ENCODE measurements at places on chromosomes 11 and 22.

GRCh38 chr11:73866586-73866996, 10.1 kb downstream of the COA4 start:
- DNase-seq: peak; percentile 79

GRCh38 chr11:107741044-107741823, 29.4 kb upstream of the SLN start:
- DNase-seq: peak; percentile 44

GRCh38 chr11:109957601-109958000, 135.6 kb upstream of the ZC3H12C start:
- no peak for DNase-seq

DNA sequence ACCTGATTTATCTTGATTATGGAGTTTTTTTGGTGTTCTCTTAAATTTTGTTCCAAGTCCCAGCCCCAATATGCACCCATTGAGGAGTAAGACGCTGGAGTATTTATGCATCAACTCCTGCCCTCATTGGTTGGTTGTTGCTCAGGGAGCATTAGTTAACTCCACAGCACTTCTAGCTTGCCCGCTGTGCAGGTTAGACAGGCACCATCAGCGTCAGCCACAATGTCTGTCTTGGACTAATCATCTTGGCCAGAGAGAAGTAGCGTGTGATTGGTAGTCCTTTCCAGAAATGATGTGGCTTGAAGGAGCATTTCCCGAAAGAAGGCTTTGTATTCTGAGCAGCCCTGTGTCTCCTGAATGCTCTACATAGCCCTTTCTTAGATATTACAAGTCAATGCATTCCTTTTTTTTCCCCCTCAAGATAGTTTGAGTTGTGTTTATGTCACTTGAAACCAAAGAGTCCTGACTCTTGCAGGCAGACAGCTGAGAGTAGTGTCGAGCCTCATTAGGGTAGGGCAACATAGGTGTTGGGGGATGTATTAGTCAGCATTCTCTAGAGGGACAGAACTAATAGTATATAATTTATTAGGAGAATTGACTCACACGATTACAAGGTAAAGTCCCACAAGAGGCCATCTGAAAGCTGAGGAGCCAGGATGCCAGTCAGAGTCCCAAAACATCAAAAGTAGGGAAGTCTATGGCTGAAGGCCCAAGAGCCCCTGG, 94.6 kb upstream of the RCN1 start:
- no peak for DNase-seq

- no peak for DNase-seq
Measured at GRCh38 chr11:8707541-8708191, 25.1 kb downstream of the RPL27A start.

DNA sequence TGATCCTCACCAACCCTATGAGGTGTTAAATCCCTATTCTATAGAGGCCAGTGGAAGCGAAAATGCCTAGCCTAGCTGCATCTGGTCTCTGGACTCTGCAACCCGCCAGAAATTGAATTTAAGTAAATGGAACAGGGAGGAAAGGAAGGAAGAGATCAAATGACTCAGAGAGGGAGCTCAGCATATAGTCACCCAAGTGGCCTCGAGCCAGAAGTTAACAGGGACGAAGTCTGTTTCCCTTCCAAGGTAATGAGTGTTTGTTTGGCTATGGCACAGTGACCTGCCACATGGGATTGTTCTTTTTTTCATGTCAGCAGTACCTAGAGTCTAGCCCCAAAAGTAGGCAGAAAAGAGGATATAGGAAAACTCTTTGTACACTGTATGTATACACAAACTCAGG, 66.3 kb downstream of the PAK1 start:
- DNase-seq: peak; percentile 78

DNA sequence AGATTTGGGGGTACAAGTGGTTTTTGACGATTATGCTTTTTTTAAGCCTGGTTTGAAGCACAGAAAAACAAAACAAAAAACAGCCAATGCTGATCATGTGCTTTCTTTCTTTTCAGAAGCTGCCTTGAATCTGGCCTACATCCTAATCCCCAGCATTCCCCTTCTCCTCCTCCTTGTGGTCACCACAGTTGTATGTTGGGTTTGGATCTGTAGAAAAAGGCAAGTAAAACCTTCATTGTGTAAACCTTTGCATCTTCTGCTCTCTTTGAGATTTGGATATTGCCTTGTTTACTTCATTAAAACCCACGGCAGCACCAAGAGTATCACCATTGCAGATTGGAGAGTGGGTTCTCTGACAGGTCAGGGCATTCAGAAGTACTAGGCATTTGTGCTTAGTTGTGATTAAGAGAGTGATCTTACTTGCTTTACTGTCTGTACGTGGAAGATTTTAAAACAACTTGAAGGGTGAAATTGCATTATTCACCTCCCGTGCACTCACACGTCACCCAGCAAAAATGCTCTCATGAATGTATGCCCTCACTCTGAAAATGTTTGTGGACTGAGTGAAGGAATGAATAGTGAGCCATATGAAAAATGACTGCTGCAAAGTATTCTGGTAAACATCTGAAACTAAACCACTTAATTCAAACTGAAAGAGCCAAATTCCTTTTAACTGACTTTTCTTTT, 17.0 kb downstream of the LAYN start:
- DNase-seq: peak; percentile 90

- DNase-seq: no peak
Measured at GRCh38 chr11:82505379-82505778, 228.3 kb downstream of the FAM181B start.

DNA sequence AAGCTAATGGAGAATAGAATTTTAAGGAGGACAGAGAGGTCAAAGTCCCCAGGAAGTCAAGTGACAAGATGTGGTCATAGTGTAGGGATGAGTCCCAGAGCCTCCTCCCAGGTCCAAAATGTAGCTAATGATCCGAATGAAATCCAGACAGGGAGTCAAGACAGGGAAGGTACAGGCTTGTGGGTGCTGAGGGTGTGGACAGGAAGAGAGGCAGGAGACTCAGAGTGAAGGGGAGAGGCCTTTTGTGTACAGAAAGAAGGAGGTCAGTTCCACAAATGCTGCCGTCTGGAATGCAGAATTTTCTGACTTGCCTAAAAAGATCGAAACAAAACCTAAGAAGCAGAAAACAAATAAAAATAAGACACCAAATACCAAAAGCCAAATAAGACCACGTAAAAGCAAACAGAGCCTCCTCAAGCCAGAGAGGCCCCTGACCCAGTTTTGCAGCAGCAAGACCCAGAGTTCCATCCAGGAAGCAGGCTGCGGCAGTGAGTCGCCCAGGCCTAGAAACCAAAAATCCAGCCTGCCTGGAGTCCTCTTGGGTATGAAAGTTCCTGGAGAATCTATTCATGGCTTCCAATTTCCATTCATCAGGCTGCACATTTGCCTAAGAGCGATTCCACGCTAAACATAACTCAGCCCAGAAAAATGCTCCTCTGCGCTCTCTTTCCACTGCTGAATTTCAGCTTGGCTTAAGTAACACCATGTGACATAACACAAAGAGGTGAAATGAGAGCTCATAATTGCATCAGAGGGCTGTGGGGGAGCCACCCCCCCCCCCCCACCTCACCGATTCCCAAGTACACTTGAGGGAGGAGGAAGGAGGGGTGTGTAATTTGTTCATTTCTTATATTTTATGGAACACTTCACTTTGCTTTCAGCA, 71.2 kb downstream of the KIRREL3 start:
- DNase-seq: no peak

DNA sequence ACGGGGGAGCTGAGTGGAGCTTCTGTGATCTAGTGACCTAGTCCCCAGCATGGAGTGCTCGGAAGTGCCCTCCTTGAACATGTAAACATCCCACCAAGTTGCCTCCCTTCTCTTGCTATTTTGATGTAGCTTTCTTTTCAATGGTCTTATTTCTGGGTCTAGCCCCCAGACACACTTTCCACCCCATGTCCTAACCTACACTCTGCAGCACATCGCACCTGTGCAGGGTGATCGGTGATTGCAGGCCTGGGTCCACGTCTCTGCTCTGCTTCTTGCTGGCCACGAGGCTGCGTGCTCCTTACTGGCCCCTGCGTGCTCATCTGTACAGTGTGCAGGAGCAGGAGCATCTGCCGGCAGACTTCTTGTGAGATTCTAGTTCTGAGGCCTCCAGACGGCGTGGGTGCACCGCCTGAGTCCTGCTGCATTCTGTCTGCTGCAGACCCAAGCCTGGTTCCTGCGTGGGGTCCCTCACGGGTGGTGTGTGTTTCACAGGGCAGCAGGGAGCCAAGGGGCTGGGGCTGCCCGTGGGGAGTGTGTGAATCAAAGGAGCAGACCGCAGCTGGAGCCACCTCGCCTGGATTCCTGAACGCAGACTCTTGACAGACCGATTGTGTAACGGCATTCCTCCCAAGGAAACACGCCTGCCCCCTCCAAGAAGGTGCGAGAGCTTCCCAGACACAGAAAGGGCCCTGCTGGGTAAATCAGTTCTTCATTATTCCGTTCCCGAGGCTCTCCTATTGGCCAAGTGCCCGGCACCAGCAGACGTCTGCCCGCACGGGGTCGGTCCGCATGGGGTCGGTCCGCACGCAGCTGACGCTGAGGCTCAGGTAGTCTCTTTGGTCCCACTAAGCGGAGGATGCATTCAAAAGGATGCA, 44.4 kb upstream of the MYEOV start:
- peak; percentile 47 for DNase-seq

- peak; percentile 32 for DNase-seq
Measured at GRCh38 chr11:85821636-85822035, 10.7 kb upstream of the SYTL2 start.

- no peak for DNase-seq
Measured at GRCh38 chr11:7484645-7485044, 661 bp upstream of the OLFML1 start.

GRCh38 chr22:18005201-18005926, 19.0 kb downstream of the MICAL3 start:
- DNase-seq: no peak
